Femur (tissue), 1 donor: ENCODE measurements at places on chromosomes 16 and 17.

- no peak for DNase-seq
Measured at GRCh38 chr17:565521-565920, 149.1 kb downstream of the VPS53 start.

DNA sequence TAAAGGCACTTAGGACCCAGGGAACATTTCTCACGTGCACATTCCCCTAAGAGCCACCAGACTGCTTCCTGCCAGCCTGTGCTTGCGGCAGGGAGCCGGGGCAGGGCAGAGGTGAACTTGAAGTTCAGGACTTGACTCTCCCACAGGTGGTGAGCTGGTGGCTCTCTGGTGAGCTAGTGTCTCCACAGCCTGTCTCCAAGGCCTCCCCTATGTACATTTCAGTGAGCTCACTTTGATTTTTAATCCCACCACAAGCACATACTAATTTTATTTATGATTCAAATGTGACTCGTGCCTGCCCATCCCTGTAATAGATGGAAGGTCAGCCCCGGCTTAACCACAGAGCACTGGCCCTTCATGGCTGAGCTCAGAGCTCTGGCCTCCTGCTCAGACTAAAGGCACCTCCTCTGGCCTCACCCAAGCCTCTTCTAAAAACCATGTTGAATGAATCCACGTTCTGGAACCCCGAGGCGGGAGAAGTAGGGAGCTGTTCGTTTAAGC, 9.2 kb downstream of the SNN start:
- no peak for DNase-seq

GRCh38 chr17:66980896-66981295, 16.4 kb downstream of the CACNG4 start:
- DNase-seq: no peak

GRCh38 chr16:74297145-74297665, 591 bp downstream of the PSMD7 start:
- DNase-seq: no peak

DNA sequence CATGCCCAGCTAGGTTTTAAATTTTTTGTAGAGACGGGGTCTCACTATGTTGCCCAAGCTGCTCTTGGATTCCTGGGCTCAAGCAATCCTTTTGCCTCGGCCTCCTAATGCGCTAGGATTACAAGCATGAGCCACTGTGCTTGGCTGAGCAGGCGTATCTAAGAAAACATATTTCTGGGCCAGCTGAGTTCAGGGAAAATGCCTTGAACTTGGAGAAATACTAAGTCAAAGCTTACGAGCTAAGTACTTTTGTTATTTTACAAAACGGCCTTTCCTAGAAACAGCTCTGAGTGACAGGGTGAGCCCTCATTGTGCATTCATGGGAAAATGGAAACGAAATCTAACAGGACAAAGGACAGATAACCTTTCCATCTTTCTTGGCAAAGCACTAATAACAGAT, 24.7 kb downstream of the DNAI2 start:
- DNase-seq: peak; percentile 43

DNA sequence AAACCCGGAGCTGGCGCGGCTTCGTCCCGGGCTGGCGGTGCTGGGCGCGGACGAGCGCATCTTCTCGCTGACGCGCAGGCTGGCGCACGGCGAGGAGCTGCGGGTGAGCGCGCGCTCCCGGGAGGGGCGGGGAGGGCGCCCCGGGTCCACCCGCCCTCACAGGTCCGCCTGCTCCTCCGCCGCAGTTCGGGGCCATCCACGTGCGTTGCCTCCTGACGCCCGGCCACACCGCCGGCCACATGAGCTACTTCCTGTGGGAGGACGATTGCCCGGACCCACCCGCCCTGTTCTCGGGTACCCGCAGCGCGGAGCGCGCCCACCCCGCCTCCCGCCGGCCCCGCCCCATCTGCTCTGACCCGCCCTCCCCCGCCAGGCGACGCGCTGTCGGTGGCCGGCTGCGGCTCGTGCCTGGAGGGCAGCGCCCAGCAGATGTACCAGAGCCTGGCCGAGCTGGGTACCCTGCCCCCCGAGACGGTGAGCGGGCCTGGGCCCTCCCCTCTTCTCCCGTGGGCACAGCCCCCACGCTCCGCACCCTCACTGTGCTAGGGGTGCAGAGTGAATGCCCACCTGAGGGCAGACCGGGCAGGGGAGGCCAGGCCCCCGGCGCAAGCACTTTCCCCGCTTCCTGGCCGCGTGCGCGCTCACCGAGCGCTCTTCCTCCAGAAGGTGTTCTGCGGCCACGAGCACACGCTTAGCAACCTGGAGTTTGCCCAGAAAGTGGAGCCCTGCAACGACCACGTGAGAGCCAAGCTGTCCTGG, 1.4 kb downstream of the HAGHL start:
- peak; percentile 78 for DNase-seq

DNA sequence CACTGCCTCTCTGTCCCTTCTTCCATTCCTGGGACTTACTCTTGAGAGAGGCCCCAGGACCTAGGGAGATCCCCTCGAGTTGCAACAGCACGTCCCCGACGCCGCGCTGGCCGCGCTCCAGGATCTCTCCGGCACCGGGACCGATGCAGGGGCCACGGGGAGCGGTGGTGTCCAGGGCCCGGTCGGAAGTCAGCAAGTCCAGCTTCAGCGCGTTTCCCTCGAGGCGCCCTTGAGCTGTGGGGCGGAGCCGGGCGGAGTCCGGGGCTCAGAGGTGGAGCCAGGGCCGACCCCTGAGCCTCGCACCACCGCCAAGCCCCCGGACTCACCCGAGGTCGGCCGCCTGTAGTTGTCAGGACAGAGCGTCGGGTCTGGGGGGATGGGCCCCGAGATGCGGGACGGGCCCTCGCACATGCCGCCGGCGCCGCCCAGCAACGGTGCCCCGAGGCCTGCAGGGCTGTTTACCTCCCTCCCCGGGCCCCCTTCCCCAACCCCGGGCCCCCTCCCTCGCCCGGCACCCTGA, 458 bp downstream of the ENKD1 start:
- DNase-seq: no peak

GRCh38 chr17:13775450-13775849, 173.7 kb upstream of the HS3ST3A1 start:
- DNase-seq: no peak
